Ammon's horn (tissue), 1 donor: ENCODE measurements at places on chromosomes 5 and 9.

- DNase-seq = no peak
Observed at GRCh38 chr5:84259283-84260045, 125.2 kb downstream of the EDIL3 start.

GRCh38 chr5:124920909-124921666 lies 174.6 kb upstream of the ZNF608 start:
- DNase-seq = peak; percentile 29

DNA sequence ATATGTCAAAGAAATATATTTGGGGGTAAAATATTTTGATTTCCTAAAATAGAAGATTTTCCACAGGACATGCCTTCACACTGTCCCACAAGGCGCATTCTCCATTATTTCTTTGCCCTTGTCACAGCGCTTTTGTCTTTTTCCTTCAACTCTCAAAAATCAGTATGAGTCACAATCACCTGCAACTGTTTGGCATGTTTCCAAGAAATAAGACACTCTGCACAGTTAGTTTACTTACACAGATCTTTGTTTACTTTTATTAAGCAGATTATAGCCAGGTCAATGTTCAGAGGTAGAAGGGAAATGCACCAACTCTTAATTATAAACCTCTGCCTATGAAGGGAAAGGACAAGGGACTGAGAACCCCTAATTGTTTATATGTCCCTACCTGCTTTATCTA lies 9.5 kb downstream of the CEMIP2 start:
- DNase-seq = no peak

DNA sequence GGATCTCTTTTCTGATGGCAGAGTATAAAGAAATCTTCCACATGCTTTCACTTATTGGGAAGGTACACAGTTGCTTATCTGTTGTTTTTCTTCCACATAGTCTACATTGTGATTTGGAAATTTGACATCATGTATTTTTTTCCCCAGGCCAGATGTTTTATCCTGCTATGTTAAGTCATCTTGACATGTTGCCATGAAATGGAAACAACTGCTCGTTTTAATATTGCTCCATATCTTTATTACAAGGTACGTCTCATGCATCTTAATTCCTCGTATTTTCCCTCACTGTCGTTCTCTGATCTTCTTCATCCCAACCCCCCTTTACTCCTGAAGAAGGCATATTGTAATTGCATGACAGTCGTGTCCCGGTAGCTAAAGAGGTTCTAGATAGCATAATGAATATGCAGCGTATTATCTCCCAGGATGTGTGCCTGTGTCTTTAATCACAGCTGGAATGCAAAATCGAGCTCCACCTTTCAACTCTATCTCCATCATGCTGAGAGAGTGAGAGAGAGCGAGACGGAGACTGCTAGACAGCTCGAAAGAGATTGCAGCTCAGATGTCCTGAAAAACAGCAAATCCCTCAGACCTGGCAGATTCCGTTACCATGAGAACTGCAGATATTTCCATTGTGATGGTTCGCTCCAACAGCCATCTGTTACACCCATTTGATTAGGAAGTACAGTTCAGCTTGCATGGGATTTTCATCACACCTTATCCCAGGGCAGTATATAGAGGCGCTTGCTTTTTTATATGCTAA lies 281.7 kb downstream of the TMEM38B start:
- DNase-seq = peak; percentile 70

DNA sequence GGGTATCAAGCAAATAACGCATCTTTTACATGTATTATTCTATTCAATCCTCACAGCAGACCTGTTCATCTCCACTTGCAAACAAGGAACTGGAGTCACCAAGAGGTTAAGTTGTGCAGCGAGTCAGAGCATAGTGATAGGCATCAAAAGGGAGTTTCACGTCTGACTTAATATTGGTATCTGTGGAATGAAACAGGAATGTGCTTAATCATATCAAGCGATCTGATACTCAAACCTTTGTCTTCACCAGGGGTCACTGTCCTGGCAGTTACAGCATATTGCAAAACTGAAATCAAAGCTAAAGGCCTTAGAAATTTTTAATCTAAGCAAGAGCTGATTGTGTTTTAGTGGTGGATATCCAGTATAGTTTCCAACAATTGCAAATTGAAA lies 271.6 kb downstream of the PLK2 start:
- DNase-seq = no peak

- no peak for DNase-seq
Observed at GRCh38 chr5:122749886-122750285, 25.0 kb upstream of the SNX2 start.

DNA sequence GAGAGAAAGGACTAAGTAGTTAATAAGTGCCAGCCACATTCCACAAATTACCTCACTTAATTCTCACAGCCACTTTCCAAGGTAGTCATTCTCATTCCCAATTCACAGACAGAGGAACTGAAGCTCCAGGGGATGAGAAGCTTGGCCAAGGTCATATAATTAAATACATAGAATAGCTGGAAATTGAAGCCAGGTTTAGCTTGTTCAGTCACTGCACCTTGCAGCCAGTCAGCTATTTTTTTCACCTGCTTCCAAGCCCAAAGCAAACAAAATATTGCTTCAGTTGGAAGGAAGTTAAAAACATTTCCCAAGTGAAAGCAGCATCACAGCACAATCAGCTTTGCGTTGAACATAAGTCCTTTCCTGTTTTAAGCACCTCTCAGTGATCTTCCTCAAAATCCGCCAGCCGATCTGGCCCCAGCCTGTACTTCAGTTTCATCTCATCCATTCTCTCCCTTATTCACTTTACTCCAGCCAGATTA lies 4.8 kb downstream of the ALDH1A1 start:
- DNase-seq = no peak

GRCh38 chr9:133294257-133294656 lies 19.3 kb upstream of the ABO start:
- DNase-seq = no peak

GRCh38 chr5:154176181-154176580 lies 14.4 kb upstream of the GALNT10 start:
- no peak for DNase-seq

- DNase-seq = no peak
Observed at GRCh38 chr9:23571414-23572104, 254.5 kb downstream of the ELAVL2 start.

GRCh38 chr9:130043654-130044623 lies 950 bp upstream of the FNBP1 start:
- DNase-seq = no peak

GRCh38 chr5:126015235-126016181 lies 407.7 kb upstream of the GRAMD2B start:
- peak; percentile 56 for DNase-seq

DNA sequence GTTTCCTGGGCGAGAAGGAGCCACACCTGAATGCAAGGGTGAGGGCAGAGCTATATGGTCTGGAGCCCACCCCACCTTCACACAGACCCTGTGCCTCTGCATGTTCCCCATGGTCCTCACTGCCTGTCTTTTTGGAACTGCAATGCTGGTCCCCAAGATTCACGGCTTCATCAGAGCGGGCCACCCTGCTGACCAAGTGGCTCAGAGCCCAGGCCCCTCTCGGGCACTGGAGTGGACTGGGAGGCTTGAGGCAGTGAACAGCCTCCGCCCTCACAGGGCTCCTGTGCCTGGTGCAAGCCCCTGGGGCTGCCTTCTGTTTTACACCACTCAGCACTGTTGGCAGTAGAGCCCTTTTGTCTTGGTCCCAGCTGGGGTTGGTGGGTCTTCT lies 143.2 kb downstream of the CACNA1B start:
- no peak for DNase-seq
